ENCODE measurements at places on chromosomes 16 and 17.
A peak's percentile ranks its signal among the peaks of the same experiment; 100 is the strongest.

DNA sequence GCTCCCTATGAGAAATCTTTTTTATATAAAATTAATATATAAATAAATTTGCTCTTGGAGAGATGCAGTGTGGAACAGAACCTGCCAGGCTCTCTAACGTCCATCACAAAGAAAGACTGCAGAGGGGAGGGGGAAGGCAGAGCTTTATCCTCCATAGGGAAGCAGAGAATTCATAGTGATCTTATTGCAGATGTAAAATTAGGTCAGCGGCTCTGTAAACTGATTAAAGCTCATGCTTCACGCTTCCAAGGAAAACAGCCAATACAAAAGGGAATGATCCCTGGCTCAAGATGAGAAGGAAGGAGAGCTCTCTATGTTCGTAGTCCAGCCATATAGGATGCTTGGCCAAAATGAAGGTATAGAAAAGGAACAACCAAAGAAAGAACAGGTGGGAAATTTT is 532.3 kb upstream of the PSMD7 start:
- no peak for DNase-seq

DNA sequence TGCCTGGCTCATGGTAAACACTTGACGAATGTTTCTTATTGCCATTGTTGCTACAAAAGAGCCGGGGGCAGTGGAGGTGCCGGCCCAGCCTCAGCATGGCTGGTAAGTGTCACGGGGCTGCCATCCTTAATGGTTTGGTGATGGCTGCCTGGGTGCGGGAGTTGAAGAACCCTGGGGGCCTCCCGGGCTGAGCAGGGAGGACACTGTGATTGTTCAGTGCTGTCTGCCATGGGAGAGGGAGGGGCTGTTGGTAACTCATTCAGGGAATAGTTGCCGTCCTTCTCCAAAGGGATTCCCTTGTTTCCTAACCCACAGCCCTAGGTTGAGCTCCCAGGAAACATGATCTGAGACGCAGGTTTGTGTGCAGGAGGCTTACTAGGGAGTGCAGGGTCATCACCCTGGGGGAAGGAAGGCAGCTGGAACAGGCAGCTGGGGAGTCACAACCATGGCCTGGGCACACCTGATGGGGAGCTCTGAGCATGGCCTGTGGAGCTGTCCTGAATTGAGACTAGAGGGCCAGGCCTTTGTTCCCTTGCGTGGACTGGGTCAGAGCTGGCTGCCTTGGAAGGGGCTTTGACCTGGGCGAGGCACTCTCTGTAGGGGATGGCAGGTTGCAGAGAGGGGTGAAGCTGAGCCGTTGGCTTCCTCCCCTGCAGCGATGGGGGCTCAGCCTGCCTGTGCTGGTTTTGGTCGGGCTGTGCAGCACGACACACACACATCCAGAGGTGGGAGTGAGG is 85.7 kb downstream of the PLCG2 start:
- no peak for DNase-seq

DNA sequence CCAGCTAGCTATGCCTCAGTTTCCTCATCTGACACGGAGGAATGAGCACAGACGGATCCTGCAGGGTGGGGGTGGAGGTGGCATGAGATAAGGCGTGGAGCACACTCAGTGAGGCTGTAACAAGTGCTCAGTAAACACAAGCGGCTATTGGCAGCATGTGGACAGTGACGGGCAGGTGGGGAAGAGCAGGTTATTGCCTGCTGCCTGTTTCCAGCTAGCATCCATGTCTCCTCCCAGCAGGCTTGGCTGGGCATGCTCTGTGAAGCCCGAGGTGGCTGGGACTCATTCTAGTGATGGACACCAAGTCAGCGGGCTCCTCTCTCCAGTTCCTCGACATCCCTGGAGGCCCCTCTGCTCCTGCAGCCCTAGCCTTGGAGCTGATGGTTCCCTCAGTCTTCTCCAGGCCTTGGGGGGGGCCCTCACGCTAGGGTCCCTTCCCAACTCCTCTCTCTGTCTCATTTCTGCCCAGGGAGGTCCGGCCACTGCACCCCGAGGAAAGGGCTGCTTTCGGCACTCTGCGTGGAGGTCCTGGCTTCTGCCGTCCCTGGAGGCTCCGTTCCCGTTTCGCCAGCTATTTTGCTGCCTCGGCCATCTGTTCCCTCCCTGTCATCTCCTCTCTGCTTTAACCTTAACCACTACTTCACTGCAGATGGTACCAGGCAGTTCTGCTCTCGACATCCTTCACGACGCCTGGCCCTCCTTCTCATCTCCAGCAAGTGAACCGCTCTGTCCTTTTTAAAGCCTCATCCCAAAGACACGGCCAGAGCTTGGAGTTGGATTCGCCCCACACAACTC is 6.2 kb downstream of the RTN4RL1 start:
- no peak for DNase-seq

DNA sequence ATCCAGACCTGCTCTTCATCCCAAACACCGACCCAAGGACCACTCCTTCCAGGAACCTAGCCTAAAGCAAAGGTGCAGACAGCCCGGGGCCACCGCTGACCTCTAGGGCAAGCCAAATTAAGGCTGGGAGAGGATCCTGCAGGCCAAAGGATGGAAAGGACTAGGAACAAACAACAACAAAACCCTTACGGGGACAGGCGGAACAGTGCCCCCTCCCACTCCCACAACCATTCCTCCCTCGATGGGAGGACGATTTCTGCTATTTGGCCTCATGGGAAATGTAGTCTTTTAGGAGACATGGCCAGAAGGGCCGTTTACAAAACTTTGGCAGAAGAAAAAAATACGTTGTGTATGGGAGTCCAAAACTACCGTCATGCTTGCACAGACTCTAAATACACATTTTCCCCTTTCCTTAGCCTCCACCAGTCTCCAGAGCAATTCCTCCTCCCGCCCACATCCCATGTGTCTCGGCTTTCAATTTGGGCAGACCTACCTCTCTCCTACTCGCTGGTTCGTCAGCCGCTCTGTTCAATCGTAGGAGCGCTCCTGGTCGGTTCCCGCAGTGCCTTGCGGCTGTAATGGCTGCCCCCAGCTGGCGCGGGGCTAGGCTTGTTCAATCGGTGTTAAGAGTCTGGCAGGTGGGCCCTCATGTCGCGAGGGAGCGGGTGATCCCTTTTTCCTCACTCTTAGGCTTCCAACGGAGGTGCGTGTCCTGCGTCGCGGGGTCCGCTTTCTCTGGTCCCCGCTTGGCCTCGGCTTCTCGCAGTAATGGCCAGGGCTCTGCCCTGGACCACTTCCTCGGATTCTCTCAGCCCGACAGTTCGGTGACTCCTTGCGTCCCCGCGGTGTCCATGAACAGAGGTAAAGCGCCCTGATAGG is at the start of gene ERAL1:
ERAL1 (plus strand) TSS at position 560 of the 879 bp plus-strand sequence; CDS start at position 579, 19 bp downstream.
- peak; percentile 87 for DNase-seq

- DNase-seq = no peak
Measured at GRCh38 chr16:55908641-55909040, 33.5 kb upstream of the CES5A start.

- peak; percentile 38 for DNase-seq
Measured at GRCh38 chr17:27504188-27504995, 48.1 kb downstream of the KSR1 start.

Data from mucosa of gallbladder (tissue), 1 donor.